AG09319 (cell line): ENCODE measurements at places on chromosomes 3 and 15.
A peak's percentile ranks its signal among the peaks of the same experiment; 100 is the strongest.

DNA sequence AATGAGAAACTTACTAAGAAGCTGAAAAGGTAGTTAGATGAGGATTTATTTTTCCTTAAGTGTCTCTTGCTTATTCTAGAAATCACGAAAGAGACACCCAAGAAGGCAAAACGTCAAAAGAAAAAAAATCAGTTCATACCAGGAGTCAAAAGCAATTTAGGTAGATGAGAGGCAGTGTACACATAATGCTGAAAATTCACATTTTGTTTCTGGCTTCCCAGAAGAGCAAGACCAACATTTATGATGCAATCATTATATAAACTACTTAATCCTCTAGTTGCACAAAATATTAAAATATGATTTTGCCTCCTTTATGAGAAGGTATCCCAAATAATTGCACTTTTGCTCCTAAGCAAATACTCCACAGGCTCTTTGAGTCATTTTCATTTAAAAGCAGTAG is 228.0 kb downstream of the FMN1 start:
- no peak for DNase-seq

- peak; percentile 95 for DNase-seq
Measured at GRCh38 chr15:32855942-32856341, 138.1 kb downstream of the GREM1 start.

GRCh38 chr3:11170052-11170770 is 15.9 kb downstream of the HRH1 start:
- no peak for DNase-seq

GRCh38 chr3:138875096-138875753 is 40.5 kb upstream of the PIK3CB start:
- no peak for DNase-seq

GRCh38 chr3:127848131-127849129 is 26.1 kb upstream of the MGLL start:
- no peak for DNase-seq

- no peak for DNase-seq
Measured at GRCh38 chr3:65030014-65030627, 342.3 kb upstream of the ADAMTS9 start.

DNA sequence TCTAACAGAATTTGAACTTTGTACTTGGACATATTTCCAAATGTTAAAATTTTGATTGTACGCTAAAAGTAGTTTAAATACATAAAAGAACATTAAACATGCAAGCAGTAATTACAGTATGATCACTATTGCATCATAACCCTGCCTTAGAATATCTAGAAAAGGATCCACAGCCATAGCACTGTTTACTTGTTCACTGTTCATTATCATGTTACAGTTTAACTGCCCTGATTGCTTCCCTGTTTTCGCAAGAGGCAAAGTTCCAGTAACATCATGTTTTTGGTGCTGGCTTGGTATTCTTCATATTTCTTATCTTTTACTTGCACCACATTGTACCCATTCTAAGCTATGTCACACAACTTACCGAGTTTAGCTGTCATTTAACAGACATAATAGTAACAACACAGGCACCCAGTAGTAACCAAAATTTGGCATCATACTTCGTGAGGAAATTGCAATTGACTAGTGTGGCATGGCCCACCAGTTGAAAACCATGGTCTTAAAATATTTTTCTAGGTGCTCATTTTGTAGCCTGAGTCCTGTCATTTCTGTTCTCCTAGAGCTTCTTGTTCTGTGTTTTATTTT is 13.3 kb upstream of the TMEM87A start:
- peak; percentile 40 for DNase-seq
